ENCODE measurements at places on chromosomes 5 and 9. TPM values are rescaled to one million over a fixed set of nuclear protein-coding genes. Genes with fewer than 3 reads are reported as not detected.

The BNC2 gene
- total RNA-seq = 8.6 TPM

The PCSK5 gene
- 3.4 TPM for total RNA-seq

GRCh38 chr5:103205991-103206700 is 52.4 kb upstream of the MACIR start:
- DNase-seq = no peak

DNA sequence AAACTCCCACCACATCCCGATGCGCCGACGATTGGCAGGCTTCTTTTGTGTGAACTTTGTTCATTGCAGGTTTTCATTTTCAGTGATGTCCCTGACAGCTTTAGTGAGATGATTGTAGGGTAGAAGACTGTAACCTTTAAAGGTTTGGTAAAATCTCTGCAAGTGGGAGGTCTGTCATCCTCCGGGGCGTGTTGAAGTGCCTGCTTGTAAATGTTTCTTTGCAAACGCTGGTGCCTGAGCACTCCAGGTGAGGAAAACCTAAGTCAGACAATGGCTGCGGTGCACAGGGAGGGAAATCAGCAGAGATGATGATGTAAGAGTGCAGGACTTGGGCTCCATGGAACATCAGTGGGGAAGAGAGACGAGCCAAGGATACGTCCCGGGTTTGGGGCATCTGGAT is 228.1 kb downstream of the DRD1 start:
- no peak for DNase-seq

DNA sequence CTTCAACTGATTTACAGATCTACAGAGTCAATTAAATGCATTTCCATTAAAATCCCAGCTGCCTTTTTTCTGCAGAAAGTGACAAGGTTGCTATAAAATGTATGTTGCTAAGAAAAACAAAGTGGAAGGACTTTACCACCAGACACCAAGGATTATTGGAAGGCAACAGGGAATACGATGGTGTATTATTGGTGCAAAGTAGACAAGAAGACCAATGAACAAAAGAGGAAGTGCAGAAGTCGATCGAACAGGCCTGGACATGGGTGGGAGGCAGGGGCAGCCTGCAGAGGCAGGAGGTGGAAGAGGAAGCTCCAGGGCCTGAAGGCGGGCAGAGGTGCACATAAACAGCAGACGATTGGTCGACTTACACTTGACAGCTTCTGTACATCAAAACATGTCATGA is 10.6 kb upstream of the SLC6A19 start:
- no peak for DNase-seq

- no peak for DNase-seq
These were observed 73.0 kb upstream of the OLFM1 start for GRCh38 chr9:135014311-135015010.

Data from dermis blood vessel endothelial cell (primary cell).